WTC11 (cell line): ENCODE measurements at places on chromosomes 7 and 10. TPM values are rescaled to one million over a fixed set of nuclear protein-coding genes. Genes with fewer than 3 reads are reported as not detected.

Gene TLX1
- total RNA-seq: 2.1 to 4.6 TPM (median 2.3 TPM) in 3 replicates

DNA sequence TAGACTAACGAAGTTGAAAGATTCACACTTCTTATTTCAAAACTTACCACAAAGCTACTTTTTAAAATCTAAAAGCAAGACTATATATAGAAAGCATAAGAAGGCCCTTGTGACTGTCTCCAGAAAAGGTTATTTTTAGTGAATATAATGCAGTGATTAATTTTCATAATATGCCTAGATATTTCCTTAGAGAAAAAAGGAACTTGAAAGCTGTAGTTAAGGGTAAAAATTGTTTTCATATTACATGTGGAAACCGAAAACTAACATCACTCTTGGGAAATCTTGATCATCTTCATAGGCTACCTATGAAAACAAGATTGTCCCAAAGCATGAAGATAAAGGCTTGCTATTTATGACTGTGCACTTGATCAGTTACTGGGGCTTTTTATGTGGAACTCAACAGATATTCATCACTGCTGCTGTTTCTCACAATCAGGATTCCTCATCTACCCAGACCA lies 223.2 kb downstream of the SH2D4B start:
- DNase-seq: no peak

DNA sequence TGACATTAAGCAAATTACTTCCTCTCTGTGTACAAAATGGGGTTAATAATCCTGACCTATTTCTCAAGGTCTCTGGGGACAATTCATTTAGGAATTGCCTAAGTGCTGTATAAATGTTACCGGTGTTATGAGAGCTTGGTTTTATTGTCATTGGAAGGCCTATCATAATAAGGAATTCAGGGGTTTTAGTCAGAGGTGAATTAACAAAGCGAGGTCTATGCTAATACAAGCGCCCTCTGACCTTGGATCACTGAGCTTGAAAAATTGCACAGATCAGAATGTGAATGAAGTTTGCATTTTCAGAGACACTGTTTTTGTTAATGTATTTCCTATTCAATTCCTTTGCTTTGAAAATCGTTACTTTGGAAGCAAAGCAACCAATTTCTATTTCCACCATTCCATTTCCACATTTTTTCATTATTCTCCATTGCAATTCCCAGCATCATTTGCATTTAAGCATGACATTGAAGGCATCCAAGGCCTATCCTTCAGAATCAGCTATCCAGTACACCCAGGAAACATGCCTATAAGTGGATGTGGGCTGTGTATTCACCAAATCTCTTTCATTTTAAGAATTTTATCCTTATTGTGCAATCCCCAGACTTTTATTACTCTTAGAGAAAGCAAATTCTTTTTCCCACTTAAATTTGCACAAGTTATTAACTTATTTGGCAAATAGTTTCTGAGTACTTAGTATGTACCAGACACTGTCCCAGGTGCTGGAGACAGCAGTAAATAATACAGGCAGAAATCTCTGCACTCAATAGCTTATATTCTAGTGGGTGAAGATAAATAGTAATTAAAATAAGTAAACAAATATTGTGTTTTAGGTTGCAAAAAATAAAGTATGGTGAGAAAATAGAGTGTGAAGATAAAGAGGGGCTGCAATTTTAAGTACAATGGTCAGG lies 133.1 kb downstream of the NRCAM start:
- no peak for DNase-seq

DNA sequence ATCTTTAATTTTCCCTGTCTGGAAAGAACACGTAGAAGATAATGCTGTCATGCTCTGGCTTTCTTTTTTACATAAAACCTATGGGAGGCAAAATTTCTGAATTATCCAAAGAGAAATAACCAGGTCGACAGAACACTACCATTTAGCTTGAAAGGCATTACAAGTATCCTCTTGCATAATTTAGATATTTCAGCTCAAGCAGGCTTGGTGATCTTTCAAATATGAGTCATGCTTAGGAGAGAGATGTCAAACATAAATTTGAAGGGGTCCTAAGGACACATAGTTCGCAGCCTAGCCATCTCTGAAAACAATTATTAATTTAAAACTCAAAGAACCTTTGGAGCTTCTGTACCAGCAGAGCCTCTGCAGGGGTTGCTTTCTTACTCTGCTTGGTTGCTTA lies 100.9 kb downstream of the FAS start:
- DNase-seq: no peak

Gene BMPER
- total RNA-seq: 1.8 to 2.8 TPM (median 1.9 TPM) in 3 replicates

DNA sequence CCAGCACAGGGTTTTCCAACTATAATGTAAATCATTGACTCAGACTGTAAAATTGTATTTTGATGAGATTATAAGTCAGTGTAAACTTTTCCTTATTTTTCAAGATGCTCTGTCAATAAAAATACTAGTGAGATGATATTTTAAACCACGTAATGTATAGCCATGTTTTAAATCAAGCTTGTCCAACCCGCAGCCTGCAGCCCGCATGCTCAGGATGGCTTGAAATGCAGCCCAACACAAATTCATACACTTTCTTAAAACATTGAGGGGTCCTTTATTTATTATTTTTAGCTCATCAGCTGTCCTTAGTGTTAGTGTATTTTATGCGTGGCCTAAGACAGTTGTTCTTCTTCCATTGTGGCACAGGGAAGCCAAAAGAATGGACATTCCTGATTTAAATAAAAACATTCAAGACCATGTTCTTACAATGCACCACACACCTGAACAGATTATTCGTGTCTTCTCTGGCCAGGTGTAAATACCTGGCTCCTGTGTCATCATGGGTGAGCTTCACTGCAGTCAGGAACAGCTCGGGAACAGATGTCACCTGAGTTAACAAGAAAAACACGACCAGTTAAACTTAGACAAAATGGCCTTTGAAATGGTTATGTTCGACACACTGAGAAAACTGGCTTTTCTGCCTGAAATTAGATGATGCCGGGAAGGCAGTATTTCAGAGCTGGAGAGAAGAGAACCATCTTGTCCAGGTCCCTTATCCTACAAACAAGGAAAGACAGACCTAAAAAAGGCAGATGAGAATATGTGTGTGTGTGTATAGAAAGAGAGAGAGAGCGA lies 5.9 kb downstream of the PITRM1 start:
- no peak for DNase-seq

GRCh38 chr10:24891823-24892222 lies 60.6 kb downstream of the PRTFDC1 start:
- no peak for DNase-seq

- no peak for DNase-seq
These were observed 11.6 kb upstream of the PALD1 start for GRCh38 chr10:70466951-70467350.

GRCh38 chr10:131162866-131163843 lies 148.4 kb downstream of the TCERG1L start:
- DNase-seq: no peak

Gene ADRA2A
- total RNA-seq: 1.7 to 2.1 TPM (median 1.7 TPM) in 3 replicates

DNA sequence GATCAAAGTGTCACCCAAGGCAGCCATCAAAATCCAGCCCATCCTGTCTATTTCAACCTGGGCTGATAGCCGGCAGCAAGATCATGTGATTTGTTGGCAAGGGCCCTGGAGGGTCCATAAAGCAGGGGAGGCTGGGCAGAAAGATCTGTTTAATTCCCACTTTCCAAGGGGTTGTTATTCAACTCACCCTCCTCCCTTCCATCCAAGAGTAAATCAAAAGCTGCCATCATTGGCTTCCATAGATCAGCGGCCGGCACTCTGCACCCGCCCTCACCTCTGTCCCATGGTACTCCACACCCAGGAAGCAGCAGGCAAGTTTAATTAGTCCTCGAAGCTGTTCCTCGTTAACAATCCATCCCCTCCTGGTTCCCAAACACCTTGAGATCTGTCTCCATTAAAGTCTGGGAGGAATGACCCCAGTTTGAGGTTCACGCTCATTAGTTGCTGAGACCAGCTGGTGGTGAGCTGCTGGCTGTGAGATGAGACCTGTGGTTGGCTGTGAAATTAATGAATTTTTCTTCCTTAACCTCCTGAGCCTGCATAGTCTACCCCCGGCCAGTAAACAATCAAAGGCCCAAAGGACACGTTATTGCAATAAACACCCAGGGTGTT lies 120.6 kb upstream of the CHST15 start:
- DNase-seq: no peak

GRCh38 chr10:70576803-70577517 lies 25.6 kb downstream of the PRF1 start:
- no peak for DNase-seq

Gene DPYSL4
- total RNA-seq: 16.8 to 18.1 TPM (median 17.0 TPM) in 3 replicates

Gene COL13A1
- 3.5 to 7.1 TPM (median 4.2 TPM) in 3 replicates for total RNA-seq

Gene TEX47
- total RNA-seq: not detected in 3 replicates

DNA sequence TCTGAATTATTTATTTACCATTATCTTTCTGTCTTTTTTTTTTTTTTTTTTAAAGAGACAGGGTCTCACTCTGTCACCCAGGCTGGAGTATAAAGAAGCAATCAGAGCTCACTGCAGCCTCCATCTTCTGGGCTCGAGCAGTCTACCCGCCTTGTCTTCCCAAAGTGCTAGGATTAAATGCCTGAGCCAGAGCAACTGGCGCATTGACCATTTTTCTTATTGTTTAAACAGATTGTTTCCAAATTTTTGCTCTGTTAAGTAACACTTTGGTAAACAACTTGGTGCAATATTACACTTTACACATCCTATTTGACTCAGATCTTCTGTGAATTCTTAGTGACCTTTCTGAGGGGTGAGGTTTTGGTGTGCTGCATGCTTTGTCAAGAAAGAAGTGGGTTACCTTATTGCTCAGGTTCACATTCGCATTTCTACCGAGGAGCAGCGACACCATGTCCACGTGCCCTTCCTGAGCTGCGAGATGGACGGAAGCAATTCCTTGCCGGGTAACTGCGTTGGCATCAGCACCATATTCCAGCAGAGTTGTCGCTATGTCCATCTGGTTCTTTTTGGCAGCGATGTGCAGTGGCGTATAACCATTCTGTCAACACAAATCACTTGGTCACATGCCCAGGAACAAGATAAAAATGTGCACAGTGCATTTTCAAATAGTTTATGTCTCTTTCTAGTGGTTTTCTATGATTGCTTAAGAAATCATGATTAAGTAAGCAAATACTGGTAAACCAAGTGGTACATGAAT lies 203.2 kb downstream of the ANK3 start:
- DNase-seq: no peak

Gene SLC29A3
- 9.2 to 11.1 TPM (median 11.0 TPM) in 3 replicates for total RNA-seq

Gene CALHM1
- 0.30 to 0.55 TPM (median 0.39 TPM) in 3 replicates for total RNA-seq

Gene SPDYE16
- not detected in 3 replicates for total RNA-seq

Gene NPFFR1
- 0.04 to 0.05 TPM in 2 of 3 replicates, not detected in the other for total RNA-seq

Gene SORCS3
- 0.94 to 1.3 TPM (median 1.3 TPM) in 3 replicates for total RNA-seq

Gene AGBL3
- 1.6 to 2.1 TPM (median 2.0 TPM) in 3 replicates for total RNA-seq

GRCh38 chr10:33791272-33791660 lies 456.8 kb upstream of the NRP1 start:
- no peak for DNase-seq

Gene CRHR2
- 0.09 to 0.25 TPM (median 0.22 TPM) in 3 replicates for total RNA-seq

Gene ENTPD7
- total RNA-seq: 10.2 to 11.4 TPM (median 11.2 TPM) in 3 replicates

DNA sequence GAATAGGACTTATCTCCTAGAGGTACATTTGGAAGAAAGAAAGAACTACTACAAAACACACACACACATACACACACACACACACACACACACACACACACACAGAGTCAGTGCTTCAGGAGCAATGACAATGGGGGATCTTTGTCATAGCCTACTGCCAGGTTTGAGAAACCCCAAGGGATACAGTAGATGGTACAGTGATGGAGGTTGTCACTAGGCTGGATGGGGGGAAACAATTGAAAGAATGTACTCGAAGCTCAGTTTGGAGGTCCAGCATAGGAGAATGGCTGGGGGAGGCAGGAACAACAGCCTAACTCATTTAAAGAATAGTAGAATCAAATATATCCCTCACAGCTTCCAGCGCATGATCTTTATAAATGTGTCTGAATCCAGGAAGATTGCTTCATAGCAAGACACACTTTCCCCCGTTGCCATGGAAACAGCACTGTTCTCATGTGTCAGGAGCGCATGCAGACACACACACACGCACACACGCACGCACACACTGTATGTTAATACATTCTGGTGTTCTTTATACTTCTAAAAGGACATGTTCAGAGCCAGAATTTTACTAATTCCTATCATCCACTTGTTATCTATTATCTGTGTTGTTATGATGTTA lies 32.6 kb upstream of the ZNRF2 start:
- no peak for DNase-seq

GRCh38 chr10:124559372-124560132 lies 97.9 kb downstream of the LHPP start:
- DNase-seq: no peak

DNA sequence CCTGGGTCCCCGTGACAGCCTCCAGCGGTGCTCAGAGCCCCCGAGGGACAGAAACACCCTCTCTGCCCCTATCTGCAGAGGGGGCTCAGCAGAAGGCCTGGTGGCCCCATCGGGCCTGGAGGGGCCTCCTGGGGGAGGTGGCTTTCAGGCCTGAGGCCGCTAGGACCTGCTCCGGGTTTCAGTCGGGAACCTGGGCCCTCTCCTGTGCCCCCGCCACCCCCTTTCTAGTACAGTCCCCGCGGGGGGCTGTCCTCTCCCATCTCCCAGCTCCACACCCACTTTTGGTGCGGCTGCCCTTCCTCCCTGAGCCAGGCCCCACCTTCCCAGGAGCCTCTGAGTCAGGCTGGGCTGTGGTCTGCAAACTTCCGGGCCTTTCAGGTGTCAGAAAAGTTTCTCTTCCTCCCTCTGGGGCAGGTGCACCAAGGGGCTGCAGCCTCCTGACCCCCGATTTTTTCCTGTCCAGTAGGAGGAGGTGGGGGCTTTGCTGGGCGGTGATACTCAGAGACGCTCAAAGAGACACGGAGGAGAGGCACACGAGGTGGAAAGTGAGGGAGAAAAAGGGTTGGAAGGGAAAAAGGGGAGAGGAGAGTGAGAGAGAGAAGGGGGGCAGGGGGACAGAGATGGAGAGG lies 692 bp downstream of the CARD11 start:
- DNase-seq: peak; percentile 32

Gene CPVL
- 34.2 to 43.8 TPM (median 42.6 TPM) in 3 replicates for total RNA-seq

DNA sequence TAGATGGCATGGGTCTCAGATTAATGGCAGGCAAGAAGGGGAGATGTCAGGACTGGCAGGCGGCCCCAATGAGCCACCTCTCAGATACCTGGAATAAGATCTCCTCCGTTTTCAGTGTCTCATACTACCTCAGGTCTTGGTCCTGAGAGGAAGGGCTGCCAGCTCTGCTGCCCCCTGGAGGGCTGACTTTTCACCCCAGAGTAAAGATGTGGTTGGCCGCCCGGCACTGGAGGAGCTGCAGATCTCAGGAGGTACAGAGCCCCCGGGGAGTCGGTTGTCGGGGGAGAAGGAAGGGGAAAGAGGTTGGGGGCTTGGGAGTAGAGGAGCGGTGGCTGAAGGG lies 642 bp upstream of the COL13A1 start:
- peak; percentile 83 for DNase-seq

GRCh38 chr7:83996879-83997278 lies 197.7 kb downstream of the SEMA3A start:
- no peak for DNase-seq

- DNase-seq: no peak
These were observed 92.4 kb upstream of the CAV2 start for GRCh38 chr7:116407165-116407564.

DNA sequence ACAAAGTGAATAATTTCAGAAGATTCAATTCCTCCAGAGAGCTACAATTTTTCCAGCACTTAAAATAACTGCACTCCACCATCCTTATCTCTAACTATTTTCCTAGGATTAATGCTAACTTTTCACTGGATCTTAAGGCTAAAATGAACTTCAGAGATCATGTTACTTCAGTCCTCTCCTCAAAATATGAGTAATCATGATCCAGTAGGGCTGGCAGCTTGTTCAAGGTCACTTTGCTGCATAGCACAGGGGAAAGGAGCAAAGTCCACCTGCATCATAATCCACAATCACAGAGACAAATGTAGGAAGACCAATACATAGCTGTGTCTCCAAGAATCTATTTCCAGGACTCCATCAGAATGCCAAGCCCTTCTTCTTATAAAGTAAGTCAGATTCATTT lies 150.3 kb downstream of the LRRTM3 start:
- DNase-seq: no peak

- DNase-seq: peak; percentile 68
These were observed 38.7 kb downstream of the PPIF start for GRCh38 chr10:79385804-79386531.
